ENCODE measurements at places on chromosomes 5 and 9.

GRCh38 chr5:143390941-143391340, 12.5 kb downstream of the NR3C1 start:
- DNase-seq, result no peak

DNA sequence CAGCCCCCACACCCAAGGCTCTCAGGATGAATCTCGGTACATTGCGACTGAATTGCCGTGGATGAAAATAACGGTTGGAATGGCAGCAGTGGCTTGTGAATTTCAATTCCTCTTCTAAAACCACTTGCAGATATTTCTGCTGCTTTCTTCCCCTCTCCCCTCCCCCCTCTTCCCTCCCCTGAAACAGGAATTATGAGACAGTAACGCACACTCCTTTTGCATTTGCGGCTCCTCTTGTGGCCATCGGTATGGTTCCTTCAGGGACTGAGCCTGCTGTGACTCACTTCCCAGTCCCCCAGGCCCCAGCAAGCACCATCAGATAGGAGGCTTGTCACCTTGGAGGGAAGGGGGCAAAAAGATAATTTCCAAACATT, 9.7 kb downstream of the DCANP1 start:
- peak; percentile 7 for DNase-seq

DNA sequence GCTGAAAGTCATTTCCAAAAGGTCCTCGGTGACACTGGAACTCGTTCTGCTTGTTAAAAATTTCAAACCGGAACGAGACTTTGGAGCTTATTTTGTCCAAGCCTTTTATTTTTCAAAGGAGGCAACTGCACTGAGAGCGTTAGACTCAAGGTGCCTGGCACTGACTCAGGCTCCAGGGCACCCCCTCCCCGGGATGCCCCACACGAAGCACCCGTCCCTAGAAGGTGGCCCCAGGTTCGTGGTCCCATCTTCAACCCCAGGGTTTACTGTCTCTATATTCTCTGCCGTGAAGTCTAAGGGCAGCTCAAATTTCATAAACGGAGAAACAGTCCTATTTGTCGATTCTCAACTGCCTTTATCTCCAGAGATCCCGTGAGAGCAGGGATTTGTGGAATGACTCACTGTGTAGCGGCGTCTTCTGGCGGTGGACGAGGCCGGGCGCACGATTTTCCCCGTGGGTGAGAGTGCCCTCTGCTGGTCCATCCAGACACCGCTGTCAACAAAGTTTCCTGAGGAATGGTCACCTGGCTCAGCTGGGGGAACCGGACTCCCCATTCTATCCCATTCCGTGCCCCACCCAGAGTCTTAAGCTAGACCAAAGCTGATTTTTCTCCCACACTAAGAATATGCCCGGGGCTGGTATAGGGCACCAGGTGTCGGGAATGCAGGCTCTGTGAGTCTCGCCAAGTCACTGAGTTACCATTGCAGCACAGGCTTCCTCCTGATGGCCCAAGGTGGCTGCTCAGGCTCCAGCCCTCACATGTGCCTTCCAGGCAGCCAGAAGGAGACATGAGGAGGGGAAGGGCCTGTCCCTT, 27.1 kb upstream of the SLC6A19 start:
- peak; percentile 31 for DNase-seq

GRCh38 chr5:82348784-82349425, 70.8 kb upstream of the RPS23 start:
- no peak for DNase-seq

DNA sequence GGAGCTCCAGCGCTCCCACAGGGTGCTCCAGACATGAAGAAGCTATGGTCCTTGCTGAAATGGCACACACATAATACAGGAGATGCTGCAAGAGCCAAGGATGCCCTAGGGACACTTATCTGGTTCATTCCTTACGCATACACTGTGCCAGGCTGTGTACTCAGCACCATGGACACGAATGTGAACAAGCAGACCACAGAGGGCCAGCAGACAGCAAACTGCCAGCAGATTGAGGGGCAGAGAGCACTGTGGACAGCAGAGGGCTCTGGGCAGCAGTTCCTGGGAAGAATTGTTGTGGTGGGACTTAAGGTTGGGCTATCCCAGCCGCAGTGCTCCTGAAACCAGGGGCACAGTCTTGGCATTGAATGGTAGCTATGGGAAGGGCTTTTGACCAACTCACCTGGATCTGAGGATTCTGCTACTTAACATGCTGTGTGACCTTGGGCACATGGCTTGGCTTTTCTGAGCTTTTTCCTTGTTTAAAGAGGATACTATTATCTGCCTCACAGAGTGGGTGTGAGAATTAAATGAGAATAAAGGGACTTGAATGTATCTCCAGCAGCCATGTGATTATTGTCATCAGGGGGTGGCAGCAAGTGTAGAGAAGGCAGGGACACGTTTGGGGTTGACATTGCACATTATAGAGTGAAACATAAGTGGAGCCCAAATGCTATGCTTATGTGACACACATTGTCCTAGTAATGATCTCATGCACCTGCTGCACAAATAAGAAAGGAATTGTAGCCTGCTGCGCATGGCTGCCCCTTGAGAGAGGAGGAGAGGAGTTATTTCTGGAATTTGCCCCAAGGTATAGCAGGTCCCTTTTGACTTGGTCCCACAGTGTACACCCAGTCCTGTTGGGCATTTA, 30.1 kb downstream of the PPARGC1B start:
- DNase-seq, result no peak

- no peak for DNase-seq
These were observed 109.5 kb downstream of the TENT4A start for GRCh38 chr5:6822556-6823343.

GRCh38 chr9:7816021-7816420, 16.4 kb upstream of the DMAC1 start:
- DNase-seq, result no peak

- no peak for DNase-seq
These were observed 90.9 kb upstream of the PPP1R2B start for GRCh38 chr5:156759156-156759555.

DNA sequence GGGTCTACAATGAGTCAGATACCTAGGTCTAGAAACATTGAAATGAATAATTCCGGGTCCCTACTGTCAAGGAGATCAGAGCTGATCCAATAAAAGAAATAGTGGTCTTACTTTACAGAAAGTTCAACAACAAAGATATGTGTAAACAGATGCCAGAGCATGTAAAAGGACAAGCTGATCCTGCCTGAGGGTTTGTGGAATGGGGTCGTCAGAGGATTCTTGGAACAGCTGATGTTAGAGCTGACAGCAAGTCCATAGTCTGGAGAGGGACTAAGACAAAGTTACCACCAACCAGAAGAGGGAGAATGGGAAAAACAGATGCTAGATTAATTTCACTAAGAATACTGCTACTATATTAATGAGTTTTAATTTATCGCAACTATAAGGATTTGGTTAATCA, 71.5 kb downstream of the FREM1 start:
- no peak for DNase-seq

All from CD4-positive, alpha-beta T cell treated with Interleukin-4 for 4 hours (primary cell).